ENCODE measurements at places on chromosomes 2 and 18.

DNA sequence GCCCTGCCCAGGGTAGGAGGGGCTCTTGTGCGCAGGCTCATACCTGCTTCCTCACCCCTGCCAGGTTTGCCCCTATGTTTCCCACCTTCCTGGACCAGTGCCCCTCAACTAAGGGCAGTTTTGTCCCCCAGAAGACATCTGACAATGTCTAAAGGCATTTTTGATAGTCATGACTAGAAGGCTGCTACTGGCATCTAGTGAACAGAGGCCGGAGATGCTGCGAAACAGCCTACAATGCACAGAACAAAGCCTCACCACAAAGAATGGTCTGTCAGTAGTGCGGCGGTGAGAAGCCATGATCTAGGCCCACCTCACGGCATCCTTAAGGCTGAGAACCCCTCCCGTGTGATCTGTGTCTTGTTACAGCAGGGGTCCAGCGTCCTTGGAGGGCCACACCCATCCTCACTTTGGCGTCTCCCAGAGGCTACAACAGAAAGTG is 96.0 kb downstream of the TMEM17 start:
- no peak for DNase-seq

DNA sequence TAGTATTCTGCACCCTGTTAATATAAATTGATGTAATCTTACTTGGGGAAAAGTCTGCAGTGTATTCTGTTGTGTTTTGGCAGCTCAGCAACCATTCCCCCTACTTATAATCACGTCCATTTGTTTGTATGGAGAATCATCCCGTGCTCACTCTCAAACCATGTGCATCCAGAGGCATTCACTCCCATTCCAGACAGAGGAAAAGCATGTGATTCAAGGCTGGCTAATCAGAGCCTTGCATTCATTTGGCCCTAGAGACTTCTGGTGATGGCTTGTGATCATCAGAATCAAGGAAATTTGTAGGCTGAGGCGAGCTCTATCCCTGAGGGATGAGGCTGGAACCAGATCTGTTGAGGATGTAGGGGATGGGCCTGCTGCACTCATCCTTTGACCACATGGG is 5.1 kb upstream of the WIPF1 start:
- DNase-seq, result no peak

DNA sequence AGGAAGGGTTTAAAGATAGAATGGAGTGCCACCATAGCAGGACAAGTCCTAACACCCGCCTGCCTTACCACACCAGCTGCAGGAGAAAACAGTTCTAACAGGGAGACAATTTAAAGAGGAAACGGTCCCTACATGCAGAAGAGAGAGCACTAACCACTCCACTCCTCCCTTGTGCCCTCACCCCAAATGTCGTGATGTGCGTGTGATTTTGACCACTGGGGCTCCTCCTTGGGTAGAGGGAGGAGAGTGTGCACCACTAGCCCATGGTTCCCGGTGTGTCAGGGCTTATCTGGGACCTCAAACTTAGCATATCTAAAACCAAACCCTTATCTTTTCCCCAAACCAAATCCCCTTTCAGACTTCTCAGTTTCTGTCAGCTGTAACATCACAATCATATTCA is 105.5 kb upstream of the CCDC68 start:
- DNase-seq, result no peak

GRCh38 chr2:157760949-157761348 is 115.2 kb downstream of the ACVR1 start:
- DNase-seq, result no peak

DNA sequence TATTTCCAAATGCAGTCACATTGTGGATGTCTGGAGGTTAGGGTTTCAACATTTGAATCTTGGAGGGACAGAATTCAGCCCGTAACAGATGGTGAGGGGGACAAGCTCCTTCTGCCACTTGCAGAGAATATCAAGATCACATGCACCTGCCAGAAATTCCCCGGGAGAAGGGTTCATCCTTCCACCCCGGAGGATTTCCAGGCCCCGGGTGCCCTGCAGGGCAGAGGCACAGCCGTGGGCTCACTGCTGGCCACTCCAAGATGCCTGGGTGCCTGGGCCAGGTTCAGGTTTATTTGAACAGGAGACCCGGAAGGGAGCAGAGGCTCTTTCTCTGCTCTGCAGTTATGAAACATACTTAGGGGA is 38.2 kb upstream of the MGAT4A start:
- DNase-seq, result no peak

DNA sequence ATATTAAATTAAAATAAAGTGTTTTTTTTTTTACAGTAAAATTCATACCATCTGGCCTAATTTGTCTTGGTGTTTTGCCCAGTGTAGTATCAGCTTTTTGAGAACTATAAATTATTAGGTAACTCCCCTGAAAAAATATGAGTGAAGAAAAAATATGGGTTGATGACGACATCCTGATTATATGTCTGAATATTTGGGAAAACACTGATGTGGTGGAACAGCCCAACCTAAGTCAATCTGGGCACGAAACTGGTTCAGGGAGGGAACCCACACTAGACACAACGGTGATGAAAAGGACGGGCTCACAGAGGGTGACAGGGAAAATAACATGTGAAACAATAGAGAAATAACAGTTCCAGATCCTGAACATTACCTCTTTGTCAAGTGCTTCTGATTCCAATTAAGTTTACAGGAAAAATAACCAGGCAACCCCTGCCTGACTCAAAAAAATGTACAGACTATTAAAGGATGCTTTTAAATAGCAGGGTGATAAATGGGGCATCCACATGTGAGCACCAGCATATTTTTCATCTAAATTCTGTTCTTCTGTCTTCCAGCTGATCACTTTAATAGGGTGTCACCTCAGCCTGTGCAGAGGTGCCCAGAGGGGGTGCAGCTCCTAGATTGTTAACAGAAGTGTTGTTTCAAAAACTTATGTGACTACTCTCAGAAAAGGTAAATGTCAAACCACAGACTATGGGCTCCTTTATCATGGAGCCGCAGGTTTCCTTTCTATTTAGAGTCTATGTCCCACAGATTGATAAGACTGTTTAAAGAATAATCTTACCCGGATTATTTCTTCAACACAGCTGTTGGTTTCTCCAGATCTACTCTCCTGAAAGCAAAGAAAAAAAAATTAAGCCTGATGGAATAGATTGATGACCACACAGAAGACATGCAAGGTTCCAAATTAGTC is 305.4 kb downstream of the AFF3 start:
- DNase-seq, result no peak

All from stimulated activated CD4-positive, alpha-beta T cell treated with anti-CD3 and anti-CD28 coated beads, Interleukin-4, amount 100 ng/mL, for 4 hours (primary cell).